Stimulated activated CD8-positive, alpha-beta memory T cell treated with anti-CD3 and anti-CD28 coated beads, Interleukin-4, amount 100 ng/mL, for 1 hour (primary cell): ENCODE measurements at places on chromosomes 2 and 18.

DNA sequence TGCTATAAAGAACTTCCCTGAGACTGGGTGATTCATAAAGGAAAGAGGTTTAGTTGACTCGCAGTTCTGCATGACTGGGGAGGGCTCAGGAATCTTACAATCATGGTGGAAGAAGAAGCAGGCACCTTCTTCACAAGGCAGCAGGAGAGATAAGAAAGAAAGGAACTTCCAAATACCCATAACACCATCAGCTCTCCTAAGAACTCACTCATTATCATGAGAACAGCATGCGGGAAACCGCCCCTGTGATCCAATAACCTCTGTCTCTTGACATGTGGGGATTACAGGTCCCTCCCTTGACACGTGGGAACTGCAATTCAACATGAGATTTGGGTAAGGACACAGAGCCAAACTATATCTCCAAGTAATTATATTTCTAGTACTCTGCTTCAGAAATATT, 163.8 kb upstream of the CDH20 start:
- DNase-seq: no peak

- no peak for DNase-seq
These were observed 179.0 kb downstream of the KLHL29 start for GRCh38 chr2:23563673-23564614.

- no peak for DNase-seq
These were observed 15.6 kb downstream of the RNF144A start for GRCh38 chr2:6932828-6933227.

DNA sequence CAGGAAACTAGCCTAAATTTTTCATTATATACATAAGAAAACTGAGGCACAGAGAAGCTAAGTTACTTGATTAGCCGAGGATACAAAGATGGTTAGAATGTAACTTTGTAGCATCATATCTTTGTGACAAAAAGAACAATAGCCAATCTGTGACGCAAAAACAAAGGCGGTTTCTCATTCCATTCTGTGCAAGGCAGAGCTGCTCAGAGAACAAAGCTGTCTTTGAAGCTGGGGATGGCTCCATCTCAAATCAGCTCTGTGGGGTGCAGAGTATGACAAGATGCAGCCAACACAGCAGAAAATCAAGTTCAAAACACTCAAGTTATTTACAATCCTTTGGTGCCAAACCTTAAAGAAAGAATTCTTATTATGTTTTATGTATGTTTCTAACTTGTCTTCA, 81.9 kb upstream of the VWC2L start:
- DNase-seq: no peak
